ENCODE measurements at places on chromosomes 1 and 21.
A peak's percentile ranks its signal among the peaks of the same experiment; 100 is the strongest.

GRCh38 chr1:198105185-198105584 is 51.6 kb upstream of the NEK7 start:
- no peak for DNase-seq

GRCh38 chr1:157658571-157658970 is 42.0 kb downstream of the FCRL3 start:
- no peak for DNase-seq

DNA sequence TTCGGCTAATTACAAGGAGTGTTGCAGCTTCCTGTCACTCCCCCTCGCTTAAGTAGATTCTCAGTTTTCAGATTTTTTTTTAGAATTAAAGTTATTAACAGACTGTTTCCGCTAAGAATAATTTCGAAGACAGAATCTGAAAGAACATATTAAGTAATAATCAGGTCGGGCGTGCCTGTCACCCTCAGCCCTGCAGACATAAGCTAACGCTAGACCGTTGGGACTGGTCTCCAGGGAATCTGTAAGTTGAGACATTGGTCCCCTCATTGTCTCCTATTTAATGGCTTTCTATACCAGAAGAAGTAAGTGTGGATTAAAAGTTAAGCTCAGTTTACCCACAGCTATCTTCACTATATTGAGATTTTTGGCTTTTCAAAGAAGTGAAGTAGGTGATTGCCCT is 14.5 kb downstream of the NMNAT1 start:
- no peak for DNase-seq

GRCh38 chr1:209134001-209134400 is 449.5 kb upstream of the CAMK1G start:
- DNase-seq, result no peak

- no peak for DNase-seq
Observed at GRCh38 chr1:180560868-180561600, 2.3 kb downstream of the OVAAL start.

GRCh38 chr1:201675143-201675542 is 136.2 kb downstream of the NAV1 start:
- no peak for DNase-seq

- DNase-seq, result no peak
Observed at GRCh38 chr1:24193046-24193445, 6.0 kb upstream of the IFNLR1 start.

GRCh38 chr1:235087906-235088305 is 40.7 kb downstream of the TOMM20 start:
- no peak for DNase-seq

GRCh38 chr21:24577301-24577700 is 1030.0 kb downstream of the MRPL39 start:
- DNase-seq, result no peak

DNA sequence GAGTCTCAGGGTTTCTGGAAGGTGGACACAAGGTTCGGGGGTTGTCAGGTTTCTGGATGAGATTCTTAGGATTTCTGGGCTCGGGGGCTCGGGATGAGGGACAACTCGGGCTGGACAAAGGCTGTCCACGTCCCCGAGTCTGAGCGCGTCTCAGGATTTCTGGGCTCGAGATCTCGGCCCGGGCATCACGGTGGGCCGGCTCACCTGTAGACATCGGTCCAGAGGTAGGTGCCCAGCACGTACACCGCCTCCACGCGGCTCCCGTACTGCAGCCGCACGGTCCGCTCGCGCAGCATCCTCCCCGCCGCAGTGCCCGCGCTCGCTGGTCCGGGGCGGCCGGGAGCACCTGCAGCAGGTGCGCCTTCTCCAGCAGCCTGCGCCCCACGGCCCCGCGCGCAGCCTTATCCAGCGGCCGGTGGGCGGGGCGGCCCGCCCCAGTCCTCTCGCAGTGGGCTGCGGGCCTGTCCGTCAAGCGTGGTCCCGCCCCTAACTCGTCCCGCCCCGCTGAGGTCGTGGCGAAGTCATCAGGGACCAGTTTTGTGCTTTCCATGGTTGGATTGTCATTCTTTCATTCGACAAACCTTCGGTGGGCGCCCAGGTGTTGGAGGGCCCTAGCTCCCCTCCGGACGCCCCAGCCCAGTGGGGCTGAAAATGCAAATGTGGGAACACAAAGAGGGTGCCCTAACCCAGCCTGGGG is at the start of gene PADI2:
TSS of gene PADI2 (minus strand) at position 376 of the 697 bp plus-strand sequence. CDS start at position 296, 80 bp downstream.
- peak; percentile 74 for DNase-seq

- no peak for DNase-seq
Observed at GRCh38 chr1:92663775-92664174, 121.1 kb downstream of the EVI5 start.
